Posterior vena cava (tissue), 2 donors: ENCODE measurements at places on chromosomes 11 and 22. TPM values are rescaled to one million over a fixed set of nuclear protein-coding genes. Genes with fewer than 3 reads are reported as not detected.

TTLL1 gene
- total RNA-seq = 5.0 TPM

SCN3B gene
- total RNA-seq = 2.8 TPM

TUBA8 gene
- total RNA-seq = 2.8 TPM

LRRC10B gene
- total RNA-seq = 1.6 TPM

- DNase-seq = peak; percentile 43
These were observed 13.5 kb downstream of the SPTBN2 start for GRCh38 chr11:66715346-66716085.

DNA sequence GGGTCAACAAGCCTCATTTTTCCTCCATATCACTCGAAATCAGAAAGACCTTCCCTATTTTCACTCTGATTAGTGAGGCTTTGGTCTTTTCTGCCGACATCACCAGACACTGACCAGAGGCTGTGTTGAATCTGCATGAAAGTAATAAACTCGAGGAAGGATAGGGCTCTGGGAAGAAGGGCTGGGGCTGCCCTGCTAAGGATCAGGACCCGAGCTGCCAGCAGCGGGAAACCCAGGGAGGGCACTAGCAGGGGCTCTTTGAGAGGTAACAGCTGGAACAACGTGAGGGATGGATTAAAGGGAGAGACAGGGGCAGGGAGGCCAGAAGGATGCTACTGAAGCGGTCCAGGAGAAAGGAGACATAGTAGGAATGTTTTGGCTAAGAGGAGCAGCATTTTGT, 377.5 kb upstream of the NARS2 start:
- DNase-seq = no peak

DNA sequence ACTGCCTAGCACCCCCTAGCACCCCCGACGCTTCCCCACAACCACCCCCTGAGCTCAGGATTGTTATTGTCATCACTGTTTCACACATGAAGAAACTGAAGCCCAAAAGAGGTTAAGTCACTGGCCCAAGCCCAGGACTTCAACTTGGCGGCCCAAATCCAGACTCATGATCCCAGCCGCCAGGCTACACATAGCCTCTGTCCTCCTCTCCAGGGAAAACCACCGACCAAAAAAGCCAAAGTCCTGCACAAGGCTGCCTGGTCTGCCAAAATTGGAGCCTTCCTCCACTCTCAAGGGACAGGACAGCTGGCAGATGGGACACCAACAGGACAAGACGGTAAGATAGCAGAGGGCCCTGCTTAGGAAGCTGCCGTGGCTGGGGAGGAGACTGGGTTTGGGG, 10.8 kb downstream of the L3MBTL2 start:
- no peak for DNase-seq

GRCh38 chr22:19942157-19943081, 801 bp upstream of the TXNRD2 start:
- peak; percentile 78 for DNase-seq

DNA sequence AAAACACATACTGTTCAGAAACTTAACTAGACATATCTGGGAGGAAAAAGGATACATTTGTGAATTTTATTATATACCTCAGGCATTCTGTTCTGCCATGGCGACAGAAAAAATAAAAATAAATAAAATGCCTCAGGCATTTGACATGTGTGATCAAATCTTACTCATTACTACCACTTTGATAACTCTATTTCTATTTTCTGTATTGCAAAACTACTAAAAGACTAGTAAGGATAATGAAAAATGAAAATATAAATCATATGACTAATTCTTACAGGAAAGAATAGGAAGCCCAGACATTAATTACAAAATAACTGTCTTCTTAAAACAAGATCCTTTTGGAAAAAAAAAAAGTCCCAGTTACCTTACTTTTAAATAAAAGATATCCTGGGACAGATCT, 5.3 kb downstream of the PICALM start:
- no peak for DNase-seq

- DNase-seq = no peak
These were observed 1268.8 kb upstream of the CNTN5 start for GRCh38 chr11:97751952-97752351.

DNA sequence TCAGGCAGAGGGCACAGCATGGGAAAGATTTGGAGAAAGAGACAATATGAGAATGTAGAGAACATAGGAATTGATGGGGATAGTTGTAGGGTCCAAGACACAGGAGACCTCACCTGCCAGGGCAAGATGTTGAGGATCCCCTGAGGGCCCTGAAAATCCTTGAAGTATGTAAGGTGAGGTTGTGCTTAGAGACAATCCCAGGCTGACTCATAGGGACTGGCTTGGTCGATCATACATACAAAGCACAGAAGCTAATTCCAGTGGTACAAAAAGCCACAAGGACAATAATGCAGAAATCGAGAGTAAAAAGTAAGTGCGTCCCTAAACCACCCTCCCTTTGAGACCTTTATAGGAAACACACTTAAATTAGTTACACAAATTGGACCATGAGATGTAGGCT, 468.2 kb downstream of the MIAT start:
- no peak for DNase-seq

- DNase-seq = peak; percentile 84
These were observed 9.4 kb upstream of the FBLN1 start for GRCh38 chr22:45493286-45493771.

- DNase-seq = no peak
These were observed 4.6 kb upstream of the PAMR1 start for GRCh38 chr11:35529971-35530495.

- peak; percentile 65 for DNase-seq
These were observed 626.8 kb downstream of the TBC1D22A start for GRCh38 chr22:47389201-47389600.

DNA sequence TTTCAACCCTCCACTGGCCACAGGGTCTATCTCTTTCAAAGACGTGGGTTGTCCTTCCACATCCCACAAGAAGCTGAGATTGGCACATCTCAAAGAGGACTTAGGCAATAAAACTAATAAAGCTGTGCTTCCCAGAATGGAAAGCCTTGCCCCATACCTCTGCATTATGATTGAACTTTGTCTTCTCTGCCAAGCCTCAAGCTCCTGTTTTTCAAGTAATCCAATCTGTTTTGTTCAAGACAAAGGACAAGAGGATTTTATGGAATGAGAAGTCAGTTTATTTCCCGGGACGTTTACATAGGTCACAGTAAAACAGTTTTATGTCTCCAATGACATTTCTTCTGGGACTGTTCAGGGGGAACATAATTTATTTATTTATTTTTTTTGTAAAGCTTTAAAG, 108.4 kb downstream of the GALNT18 start:
- no peak for DNase-seq

DNA sequence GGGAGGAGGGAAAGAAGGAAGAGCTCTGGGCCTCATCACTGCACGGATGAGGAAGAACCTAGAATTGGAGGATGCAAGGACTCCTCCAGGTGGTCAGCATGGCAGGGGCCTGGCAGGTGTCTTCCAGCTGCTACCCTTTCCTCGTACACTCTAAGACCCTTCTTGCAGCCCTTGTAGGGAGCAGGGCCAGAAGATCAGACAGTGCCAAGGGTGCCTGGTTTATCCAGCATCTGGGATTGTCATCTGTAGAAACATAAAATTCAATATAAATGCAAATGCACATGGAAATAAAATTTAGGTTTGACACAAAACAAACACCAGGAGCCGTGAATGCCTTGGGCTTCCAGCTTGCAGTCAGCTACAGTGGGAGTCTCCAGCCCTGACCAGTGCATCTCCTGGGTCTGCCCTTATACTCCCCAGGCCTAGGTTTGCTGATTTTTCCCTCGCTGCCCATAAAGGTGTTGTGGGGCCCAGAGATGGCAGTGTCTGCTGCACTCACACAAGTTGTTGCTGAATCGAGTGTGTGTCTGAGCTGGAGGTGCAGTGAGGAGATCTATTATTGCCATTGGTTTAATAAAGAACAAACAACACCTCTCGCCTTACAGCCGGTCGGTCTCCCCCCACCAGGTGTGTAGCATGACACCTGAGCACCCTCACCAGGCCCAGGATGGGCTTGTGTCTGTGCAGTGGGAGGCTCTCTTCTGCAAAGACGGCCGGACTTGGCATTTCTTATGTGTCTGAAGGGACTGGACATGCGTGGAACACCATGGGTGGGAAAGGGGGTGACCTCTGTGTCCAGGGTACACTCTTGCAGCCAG, 87.1 kb downstream of the BCR start:
- no peak for DNase-seq
